ENCODE measurements at places on chromosomes 4 and X.

DNA sequence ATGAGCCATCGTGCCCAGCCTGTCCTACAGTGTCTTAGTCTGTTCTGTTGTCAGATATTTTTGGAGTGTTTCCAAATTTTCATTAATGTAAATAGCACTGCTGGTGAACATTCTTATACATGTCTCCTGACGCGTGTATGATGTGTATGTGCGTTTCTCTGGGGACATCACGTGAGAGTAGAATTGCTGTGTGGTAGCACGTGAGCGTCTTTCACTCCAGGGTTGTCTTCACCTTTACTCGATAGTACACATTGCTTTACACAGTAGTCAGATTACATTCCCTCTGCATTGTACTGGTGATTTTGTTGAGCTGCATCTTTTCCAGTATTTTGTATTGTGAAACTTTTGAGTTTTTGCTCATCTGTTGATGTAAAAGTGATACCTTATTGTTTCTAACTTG, 60.0 kb downstream of the ARHGAP10 start:
- no peak for DNase-seq

GRCh38 chr4:168421671-168422070, 58.6 kb downstream of the DDX60L start:
- no peak for DNase-seq

GRCh38 chr4:40256329-40256728, 59.5 kb downstream of the RHOH start:
- no peak for DNase-seq

DNA sequence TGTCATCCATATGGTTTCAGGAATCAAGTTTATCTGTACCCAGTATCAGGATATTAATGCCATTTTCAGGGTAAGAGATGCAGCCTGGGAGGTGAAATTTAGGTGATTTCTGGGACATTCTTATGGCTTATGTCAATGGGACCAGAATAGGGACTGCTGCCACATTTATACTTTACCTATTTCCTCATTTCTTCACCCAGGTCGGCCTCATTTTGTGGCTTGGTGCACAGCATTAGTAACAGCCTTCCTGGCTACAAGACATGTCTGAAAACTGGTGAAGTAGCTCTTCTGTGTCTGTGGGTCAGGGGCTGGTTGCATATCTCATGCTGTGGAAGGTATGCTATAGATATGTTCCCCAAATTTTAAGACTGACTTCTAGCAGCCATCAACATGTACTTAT, 284.8 kb downstream of the AFF2 start:
- DNase-seq = no peak

GRCh38 chr4:152464030-152464823, 71.7 kb downstream of the FBXW7 start:
- DNase-seq = no peak

DNA sequence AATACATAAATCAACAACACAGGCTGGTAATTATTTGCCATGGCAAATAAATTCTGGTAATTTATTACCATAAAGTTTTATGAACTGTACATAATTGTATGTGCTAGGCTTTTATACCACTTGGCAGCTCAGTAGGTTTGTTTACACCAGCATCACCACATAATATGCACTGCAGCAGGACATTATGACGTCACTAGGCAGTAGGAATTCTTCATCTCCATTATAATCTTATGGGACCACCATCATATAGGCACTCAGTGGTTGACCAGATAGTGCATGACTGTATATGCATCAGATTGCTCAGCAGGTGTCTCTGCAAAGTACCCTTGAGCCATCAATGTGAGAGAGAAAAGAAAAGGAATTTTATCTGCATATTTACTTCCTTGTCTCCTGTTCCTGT, 295.4 kb downstream of the CFAP47 start:
- no peak for DNase-seq

- no peak for DNase-seq
These were observed 170.9 kb upstream of the CASK start for GRCh38 chrX:42094218-42094617.

DNA sequence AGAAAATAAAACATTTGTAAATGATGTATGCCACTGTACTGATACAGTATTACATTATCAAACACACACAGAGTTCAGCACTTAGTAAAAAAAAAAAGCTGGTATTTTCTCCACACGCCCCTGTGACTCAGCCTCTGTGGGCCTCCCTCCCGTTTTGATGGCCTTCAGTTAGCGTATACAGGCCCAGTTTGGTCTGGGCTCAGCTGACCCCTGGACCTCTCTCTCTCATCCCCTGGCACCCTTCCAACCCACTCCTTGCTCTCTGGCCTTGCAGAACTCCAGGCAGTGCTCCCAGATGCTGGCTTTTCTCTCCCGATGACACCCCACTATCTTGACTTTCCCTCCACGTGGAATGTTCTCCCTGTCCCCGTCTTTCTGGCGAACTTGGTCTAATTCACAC, 89.0 kb upstream of the LIMCH1 start:
- DNase-seq = no peak

- DNase-seq = no peak
These were observed 1603.0 kb upstream of the TENM3 start for GRCh38 chr4:180640193-180640592.

GRCh38 chr4:134687646-134688628, 486.3 kb upstream of the PABPC4L start:
- no peak for DNase-seq

DNA sequence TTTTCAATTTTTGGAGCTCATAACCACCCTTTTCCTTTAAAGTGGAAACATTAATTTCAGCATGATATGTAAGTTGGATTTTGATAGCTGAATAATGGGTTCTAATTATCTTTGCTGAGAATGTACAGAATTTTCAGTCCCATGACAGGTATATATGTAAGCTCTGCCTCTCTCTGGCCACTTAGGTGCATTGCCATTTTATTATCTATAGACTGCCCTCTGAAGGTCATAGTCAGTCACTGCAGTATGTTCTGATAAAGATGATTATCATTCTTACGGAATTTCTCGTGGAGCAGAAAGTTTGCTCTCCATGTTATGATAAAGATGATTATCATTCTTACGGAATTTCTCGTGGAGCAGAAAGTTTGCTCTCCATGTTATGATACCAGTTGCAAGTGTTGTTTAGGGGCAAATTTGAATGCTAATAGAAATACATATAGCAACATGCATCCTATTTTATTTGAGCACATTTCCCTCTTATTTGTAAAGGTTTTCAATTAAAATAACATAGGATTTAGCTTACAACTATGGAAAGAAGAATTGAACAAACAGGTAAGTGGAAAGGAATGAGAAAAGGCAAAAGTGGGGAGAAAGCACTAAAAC, 10.4 kb downstream of the AFP start:
- no peak for DNase-seq

- DNase-seq = no peak
These were observed 69.4 kb downstream of the HMGB2 start for GRCh38 chr4:173264684-173265185.

DNA sequence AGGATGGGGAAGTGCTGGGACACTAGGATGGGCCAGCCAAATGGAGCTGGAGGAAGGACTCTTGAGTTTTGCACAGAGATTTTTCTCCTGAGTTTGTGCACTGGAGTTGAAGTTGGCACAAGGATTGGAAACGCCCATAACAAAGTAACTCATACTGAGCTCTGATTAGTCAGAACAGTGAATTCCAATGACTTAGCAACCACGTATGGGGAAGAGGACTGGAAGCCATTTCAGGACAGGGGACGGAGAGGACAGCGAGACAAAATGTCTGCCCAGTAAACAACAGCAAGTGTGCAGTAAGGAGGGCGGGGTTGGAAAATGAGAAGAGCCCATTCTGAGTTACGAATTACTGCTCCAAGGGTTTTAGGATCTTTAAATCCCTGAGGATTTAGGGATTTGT, 5.9 kb downstream of the RIPPLY1 start:
- DNase-seq = no peak

DNA sequence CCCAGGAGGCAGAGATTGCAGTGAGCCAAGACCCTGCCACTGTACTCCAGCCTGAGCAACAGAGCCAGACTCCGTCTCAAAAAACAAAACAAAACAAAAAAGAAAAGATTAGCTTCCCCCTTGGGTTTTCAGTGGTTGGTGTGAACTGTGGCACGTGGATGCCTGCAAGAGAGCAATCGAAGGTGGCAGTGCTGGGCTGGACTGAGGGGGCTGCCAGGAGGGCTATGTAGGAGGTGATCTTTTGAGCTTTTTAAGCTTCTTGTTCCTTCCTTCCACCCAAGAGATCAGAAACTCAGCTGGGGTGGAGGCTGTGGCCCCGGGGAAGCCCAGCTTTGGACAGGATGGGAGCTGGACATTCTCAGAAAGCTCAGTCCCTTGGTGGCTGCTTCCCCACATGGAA, 49.6 kb downstream of the PRPS1 start:
- no peak for DNase-seq

DNA sequence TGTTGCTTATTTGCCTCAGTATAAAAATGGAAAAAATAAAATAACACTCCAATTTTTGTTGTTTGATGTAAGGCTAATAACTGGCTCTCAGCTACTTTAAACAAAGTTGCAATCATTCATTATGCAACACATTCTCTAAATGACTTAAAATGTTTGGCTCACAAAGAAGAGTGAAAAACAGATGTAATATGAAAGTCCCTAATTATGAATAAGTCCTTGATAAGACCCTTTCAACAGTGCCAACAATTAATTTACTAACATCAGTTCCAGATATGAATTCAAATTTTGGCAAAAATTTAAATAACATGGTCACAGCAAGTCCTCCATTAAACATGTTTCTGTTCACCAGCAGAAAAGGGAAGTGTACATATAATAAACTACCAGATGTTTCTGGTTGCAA, 69.8 kb downstream of the PAPSS1 start:
- DNase-seq = no peak

DNA sequence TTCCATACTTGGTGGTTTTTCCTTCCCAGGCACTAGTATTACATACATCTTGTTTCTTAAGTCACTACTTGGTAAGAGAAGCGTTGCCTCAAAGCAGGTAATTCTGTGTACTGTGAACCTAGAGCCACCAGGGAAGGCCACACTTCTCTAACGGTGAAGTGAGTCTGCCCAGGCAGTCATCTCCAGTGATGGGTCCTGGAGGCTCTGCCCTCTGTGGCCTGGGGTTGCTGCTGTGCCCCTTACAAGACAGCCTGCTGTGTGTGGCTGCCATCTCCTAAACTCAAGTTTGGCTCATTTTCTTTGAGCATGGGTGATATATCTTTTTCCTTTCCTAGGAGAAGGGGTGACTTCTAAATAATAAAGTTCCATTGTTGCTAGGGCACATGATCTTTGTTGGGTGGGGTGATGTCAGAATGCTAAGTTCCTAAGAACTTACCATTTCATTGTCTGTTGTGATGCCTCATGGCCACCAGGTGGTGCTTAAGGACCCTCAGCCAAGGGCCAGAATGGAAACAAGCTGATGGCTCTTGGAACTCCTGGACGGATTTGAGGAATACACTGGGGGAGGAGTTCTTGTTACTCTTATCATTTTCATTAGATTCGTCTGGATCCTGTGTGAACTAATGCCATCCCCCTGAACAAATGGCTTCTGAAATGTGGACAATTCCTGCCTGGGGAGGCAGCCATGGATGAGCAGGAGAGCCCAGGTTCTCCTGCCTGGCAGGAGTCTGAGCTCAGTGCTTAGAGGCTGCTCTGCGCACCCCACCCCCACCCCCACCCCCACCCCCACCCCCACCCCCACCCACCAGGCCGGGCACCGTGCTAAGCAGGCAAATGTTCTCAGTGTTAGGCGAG, 41.1 kb upstream of the WDR1 start:
- DNase-seq = no peak

DNA sequence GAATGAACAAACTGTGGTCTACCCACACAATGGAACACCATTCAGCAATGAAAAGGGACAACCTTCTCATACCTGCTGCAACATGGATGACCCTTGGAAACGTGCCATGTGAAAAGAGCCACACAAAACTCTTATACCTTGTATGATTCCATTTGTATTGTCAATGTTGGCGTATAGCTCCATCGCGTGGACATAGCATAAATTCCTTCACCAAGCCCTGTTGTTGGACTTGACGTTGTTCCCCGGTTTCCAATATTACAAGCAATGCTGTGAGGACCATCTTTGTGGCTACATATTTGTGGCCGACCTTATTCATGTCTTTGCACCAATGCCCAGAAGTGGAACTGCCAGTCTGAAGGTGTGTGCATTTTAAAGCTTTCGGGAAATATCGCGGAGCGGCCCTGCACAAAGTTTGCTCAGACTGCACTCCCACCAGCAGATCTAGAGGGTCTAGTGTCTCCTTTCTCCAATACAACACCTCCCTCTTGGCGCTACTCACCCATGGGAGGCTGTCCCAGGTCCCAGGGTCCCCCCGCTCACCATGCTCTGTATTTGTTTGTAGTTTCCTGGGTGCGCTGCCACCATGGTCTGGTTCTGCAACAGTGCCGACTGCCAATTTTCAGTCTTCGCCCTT, at the start of gene CLDN34:
Gene CLDN34 (plus strand): TSS at position 584 of the 634 bp plus-strand sequence. CDS start 0 bp downstream, at position 584.
- no peak for DNase-seq

Data from stimulated activated CD8-positive, alpha-beta memory T cell treated with anti-CD3 and anti-CD28 coated beads, Interleukin-15, amount 100 ng/mL, for 24 hours (primary cell).